Nephron progenitor cell (in vitro differentiated cells): ENCODE measurements at places on chromosomes 16 and 17.

GRCh38 chr17:57566721-57567120 lies 178.4 kb downstream of the CCDC182 start:
- DNase-seq: no peak

DNA sequence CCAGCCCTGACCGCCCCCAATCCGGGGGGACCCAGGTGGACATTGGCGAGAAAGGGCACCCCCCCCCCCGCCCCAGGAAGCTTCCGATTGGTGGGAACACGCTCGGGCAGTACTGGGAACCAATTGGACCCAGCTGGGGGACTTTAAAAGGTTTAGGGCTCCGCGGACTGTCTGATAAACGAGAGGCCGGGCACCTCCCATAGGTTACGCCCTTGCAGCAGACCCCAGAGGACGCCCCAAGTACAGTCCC lies 245 bp downstream of the TMEM256 start:
- no peak for DNase-seq

- no peak for DNase-seq
Measured at GRCh38 chr17:77744066-77744988, 214.2 kb upstream of the TNRC6C start.

GRCh38 chr17:72380737-72381136 lies 259.9 kb downstream of the SOX9 start:
- no peak for DNase-seq

DNA sequence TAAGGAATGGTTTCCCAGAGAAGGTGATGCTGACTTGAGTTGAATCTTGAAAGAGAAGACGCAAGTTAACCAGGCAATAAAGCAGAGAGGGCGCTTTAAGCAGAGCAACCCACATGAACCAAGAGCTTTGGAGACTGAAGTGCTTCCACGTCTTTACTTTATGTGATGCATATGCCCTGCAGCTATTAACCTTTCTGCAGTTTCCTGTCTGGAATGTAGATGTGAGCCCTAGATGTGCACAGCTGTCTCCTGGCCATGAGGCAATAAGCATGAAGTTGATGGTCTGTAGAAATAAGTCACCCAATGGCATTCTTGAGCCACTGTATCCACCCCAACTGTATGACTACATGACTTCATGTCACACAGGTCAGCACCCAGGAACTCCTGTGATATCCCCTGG lies 5.7 kb upstream of the CHST4 start:
- DNase-seq: no peak

GRCh38 chr17:31074772-31075555 lies 19.8 kb upstream of the NF1 start:
- no peak for DNase-seq

GRCh38 chr17:2965621-2966595 lies 97.5 kb downstream of the OR1D5 start:
- DNase-seq: no peak

DNA sequence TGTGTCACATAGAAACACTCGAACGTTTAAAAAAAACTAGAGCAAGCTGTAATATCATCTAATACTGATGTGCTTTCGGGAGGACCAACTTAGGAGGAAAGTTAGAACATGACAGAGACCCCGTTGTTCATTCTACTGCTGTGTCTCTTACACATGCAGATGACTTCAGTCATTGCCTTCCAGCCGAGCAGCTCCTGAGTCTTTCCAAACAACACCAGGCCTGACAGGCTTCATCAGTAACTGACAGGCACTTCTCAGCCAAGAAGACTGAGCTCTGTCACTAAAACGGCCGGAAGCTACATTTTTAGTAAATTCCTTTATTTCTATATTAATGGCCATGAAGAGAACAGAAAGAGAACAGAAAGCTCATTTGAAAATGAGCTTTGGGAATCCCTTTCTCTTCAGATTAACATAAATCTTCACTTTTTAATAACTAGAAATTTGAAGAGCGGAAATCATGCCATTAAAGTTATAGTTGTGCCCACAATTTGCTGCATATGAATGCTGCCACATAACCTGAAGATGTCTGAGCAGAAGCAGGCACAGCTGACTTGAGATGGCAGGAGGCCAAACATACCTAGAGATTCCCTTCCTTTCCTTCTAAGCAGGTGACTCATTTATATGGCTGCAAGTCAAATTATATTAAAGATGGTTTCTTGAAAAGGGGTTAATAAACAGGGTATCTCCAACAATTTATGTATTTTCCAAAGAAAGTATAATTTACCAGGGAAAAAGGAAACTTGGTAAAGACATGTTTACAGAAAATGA lies 148.9 kb downstream of the ITFG1 start:
- no peak for DNase-seq

DNA sequence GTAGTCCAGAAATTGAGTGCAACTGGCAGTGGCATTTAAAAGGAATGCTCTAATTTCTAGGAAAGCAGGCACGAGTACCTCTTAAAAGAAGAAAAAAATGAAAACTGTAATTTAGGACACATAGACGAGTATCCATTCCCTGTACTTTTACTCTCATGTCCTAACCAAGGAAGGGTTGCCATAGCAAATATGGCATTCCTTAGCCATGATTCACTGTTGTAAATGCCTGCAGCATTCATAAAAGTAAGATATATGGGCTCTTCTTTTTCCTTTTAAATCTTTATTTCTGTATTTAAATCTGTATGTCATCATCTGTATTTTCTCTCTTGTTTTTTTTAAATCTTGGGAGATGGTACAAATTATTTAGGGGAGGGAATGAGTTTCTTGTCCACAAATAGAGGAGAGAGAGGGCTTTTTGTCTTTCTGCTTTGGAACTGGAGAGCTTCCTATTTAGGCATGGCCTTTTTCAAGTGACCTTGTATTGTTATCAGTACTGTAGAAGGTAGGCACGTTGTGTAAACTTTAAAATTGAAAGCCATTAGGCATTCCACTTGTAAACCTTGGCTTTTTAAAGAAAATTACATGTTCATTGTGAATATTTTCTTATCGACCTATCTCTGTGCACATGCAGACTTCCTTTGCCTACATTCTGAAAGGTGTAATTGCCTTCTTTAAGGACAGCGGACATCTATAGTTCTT lies 50.0 kb downstream of the TENT4B start:
- no peak for DNase-seq

GRCh38 chr16:73232555-73233328 lies 184.8 kb upstream of the ZFHX3 start:
- no peak for DNase-seq

GRCh38 chr16:29729116-29729521 lies 16.7 kb downstream of the C16orf54 start:
- peak; percentile 21 for DNase-seq

GRCh38 chr17:30236766-30237165 lies 1.3 kb upstream of the SLC6A4 start:
- DNase-seq: peak; percentile 80

- no peak for DNase-seq
Measured at GRCh38 chr17:72618001-72618509, 474.4 kb downstream of the SLC39A11 start.

GRCh38 chr17:18102640-18103039 lies 5.9 kb upstream of the MYO15A start:
- DNase-seq: no peak

- no peak for DNase-seq
Measured at GRCh38 chr17:1123393-1123831, 56.4 kb downstream of the ABR start.

GRCh38 chr17:924711-925475 lies 54.7 kb downstream of the NXN start:
- no peak for DNase-seq

DNA sequence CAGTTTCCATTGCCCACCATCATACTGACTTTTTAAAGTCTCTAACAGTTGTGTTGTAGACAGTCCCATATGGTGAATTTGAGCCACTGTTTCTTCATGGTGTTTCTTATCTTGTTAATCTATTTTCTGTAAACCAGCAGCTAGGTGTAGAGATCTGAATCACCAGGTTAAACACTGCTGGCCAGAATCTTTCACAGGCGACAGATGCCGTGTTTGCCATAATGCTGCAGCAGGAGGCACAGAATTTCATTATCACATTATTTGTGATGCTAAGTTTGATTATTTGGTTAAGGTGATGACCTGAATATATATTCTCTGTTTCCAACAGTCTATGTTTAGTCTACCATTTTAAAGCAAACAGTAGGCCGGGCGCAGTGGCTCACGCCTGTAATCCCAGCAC lies 11.5 kb upstream of the CNGB1 start:
- no peak for DNase-seq
